Astrocyte (in vitro differentiated cells and primary cell): ENCODE measurements at places on chromosomes 16 and 17. TPM values are rescaled to one million over a fixed set of nuclear protein-coding genes. Genes with fewer than 3 reads are reported as not detected.

GRCh38 chr17:11204991-11205390 lies 36.0 kb upstream of the SHISA6 start:
- H3K4me1 ChIP-seq, result no peaks in the 10 kb centered on the region

- H3K36me3 ChIP-seq, result peaks cover 7% of the 10 kb centered on the region
- no peaks in the 10 kb centered on the region for H3K27me3 ChIP-seq
- no peak for DNase-seq
- no peaks in the 10 kb centered on the region for H3K4me1 ChIP-seq
- H3K4me3 ChIP-seq, result no peak overlapping the region
- H3K27ac ChIP-seq, result no peak overlapping the region
Measured at GRCh38 chr17:39261286-39261685, 35.5 kb upstream of the STAC2 start.

- H3K27me3 ChIP-seq, result no peaks in the 10 kb centered on the region
- H3K27ac ChIP-seq, result no peak overlapping the region
- peaks cover 13% of the 10 kb centered on the region for H3K36me3 ChIP-seq
- DNase-seq, result no peak
- no peak overlapping the region for H3K4me3 ChIP-seq
Measured at GRCh38 chr16:66940236-66940635, 4.9 kb downstream of the CES2 start.

- no peaks in the 10 kb centered on the region for H3K27me3 ChIP-seq
- no peaks in the 10 kb centered on the region for H3K4me1 ChIP-seq
- no peak for DNase-seq
- H3K4me3 ChIP-seq, result no peak overlapping the region
- H3K27ac ChIP-seq, result no peak overlapping the region
Measured at GRCh38 chr17:42203354-42203753, 9.1 kb upstream of the GHDC start.

DNA sequence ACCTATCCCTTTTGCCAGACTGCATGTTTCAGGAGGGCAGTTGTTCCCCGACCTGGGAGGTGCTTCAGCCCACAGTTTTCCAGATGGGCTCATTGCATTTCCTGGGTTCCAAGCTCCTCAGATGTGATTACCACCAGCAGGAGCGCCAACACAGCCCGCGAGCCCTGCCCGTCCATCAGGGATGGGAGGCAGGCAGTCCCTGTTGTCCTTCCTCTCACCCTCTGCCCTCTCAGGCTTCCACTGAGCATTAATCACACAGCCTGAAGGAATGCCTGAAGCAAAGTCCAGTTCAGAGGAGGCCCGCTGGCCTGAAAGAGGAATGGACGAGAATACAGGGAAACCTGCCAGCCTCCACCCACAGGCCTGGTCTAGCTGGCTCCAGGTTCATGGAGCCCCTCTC lies 256.3 kb upstream of the SDK2 start:
- H3K27ac ChIP-seq, result no peak overlapping the region
- no peaks in the 10 kb centered on the region for H3K4me1 ChIP-seq
- peaks cover 6% of the 10 kb centered on the region for H3K27me3 ChIP-seq

- no peak overlapping the region for H3K4me3 ChIP-seq
- no peaks in the 10 kb centered on the region for H3K27me3 ChIP-seq
- peaks cover 34% of the 10 kb centered on the region for H3K36me3 ChIP-seq
- no peaks in the 10 kb centered on the region for H3K4me1 ChIP-seq
Measured at GRCh38 chr17:38915639-38915995, 9.8 kb upstream of the LASP1NB start.

DNA sequence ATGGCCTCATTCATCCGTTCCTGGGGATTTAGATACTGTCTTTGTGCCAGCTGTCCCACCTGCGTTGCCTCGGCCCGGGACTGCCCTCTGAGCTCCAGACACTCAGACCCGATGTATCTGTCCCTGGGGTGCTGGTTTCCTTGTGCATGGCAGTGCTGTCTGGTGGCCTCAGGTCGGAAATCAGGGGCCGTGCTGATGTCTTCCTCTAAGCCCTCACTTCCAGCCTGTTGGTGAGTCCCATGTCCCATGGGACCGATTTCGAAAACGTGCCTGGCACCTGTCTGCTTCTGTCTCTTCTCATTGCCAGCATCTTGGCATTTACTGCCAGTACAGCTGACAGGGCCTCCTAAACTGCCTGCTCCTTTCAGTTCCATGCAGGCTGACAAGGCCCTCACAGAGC lies 22.1 kb downstream of the NT5M start:
- H3K4me1 ChIP-seq, result no peaks in the 10 kb centered on the region
- no peaks in the 10 kb centered on the region for H3K36me3 ChIP-seq
- DNase-seq, result no peak

- no peaks in the 10 kb centered on the region for H3K4me1 ChIP-seq
- H3K4me3 ChIP-seq, result no peak overlapping the region
- no peaks in the 10 kb centered on the region for H3K36me3 ChIP-seq
- no peaks in the 10 kb centered on the region for H3K27me3 ChIP-seq
- no peak for DNase-seq
Measured at GRCh38 chr17:78242024-78242742, 10.8 kb downstream of the TMEM235 start.

GRCh38 chr16:2874912-2875362 lies 8.1 kb upstream of the FLYWCH2 start:
- H3K27me3 ChIP-seq, result no peaks in the 10 kb centered on the region
- H3K4me3 ChIP-seq, result no peak overlapping the region
- no peaks in the 10 kb centered on the region for H3K36me3 ChIP-seq
- DNase-seq, result peak; percentile 32

DNA sequence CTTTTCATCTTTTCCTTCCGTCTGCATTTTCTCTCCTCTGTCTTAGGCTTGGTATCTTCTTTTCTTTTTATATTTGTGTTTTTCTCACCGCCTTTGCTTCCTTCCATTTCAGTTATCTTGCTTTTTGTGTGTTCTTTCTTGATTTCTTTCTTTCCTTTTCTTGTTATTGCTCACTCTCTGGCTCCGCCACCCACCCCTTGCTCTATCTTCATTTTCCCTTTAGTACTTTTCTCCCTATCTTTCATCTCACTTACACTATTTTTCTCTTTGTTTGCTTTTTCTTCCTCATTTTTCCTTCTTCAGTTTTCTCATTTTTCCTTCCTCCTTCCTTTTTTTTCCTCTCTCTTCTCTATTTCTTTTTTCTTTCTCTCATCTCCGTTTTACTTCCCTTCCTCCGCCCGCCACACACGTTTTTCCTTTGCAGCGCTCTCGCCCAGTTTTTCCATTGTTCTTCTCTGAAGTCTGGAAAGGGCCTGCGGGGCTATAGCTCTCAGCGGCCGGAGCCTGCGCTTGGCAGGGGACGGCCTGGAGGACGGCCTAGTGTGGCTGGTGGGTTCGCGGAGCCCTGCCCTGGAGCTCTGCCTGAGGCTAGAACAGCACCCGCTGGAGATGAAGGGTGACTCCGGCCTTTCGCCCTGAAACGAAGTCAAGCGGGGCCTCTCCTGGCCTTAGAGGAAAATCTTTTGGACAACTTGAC lies 5.2 kb upstream of the HOXB13 start:
- no peak overlapping the region for H3K27ac ChIP-seq
- H3K27me3 ChIP-seq, result peaks cover 95% of the 10 kb centered on the region
- DNase-seq, result no peak
- H3K4me3 ChIP-seq, result no peak overlapping the region
- H3K36me3 ChIP-seq, result no peaks in the 10 kb centered on the region

- peaks cover 47% of the 10 kb centered on the region for H3K27me3 ChIP-seq
- H3K4me3 ChIP-seq, result peak within 1 kb of the TSS; percentile 52
- no peak for DNase-seq
- no peaks in the 10 kb centered on the region for H3K36me3 ChIP-seq
- H3K27ac ChIP-seq, result no peak within 1 kb of the TSS
- H3K4me1 ChIP-seq, result peaks cover 2% of the 10 kb centered on the region
Measured at GRCh38 chr17:42050393-42051012, at the start of gene C17orf113. Gene C17orf113 (minus strand): TSS chr17:42050601. CDS start chr17:42043376, 7,225 bp downstream.

GRCh38 chr16:3716831-3717234 lies 491 bp downstream of the TRAP1 start:
- DNase-seq, result no peak
- peak overlapping the region; percentile 57 for H3K27ac ChIP-seq
- no peaks in the 10 kb centered on the region for H3K36me3 ChIP-seq
- no peaks in the 10 kb centered on the region for H3K27me3 ChIP-seq
- H3K4me1 ChIP-seq, result peaks cover 14% of the 10 kb centered on the region
- peak overlapping the region; percentile 74 for H3K4me3 ChIP-seq

DNA sequence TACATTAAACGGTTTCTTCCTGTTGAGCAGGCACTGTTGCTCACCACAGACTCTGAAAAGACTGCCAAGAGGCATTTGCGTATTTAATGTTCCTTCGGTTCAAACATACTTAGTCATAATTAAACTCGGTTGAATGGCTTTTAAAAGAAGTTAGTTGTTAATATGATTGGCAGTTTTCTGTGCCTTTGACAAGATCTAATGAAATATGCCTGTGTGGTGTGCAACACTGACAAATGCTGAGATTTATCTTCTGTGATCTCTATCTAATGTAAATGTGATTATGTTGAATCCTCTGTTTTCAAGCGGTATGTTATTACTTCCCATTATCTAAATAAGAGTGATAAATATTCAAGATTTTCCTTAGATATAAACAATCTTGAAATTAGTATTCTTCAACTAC lies 1046.6 kb downstream of the CDH8 start:
- H3K27me3 ChIP-seq, result no peaks in the 10 kb centered on the region
- no peak for DNase-seq
- H3K4me1 ChIP-seq, result no peaks in the 10 kb centered on the region
- H3K36me3 ChIP-seq, result no peaks in the 10 kb centered on the region
- no peak overlapping the region for H3K27ac ChIP-seq

DNA sequence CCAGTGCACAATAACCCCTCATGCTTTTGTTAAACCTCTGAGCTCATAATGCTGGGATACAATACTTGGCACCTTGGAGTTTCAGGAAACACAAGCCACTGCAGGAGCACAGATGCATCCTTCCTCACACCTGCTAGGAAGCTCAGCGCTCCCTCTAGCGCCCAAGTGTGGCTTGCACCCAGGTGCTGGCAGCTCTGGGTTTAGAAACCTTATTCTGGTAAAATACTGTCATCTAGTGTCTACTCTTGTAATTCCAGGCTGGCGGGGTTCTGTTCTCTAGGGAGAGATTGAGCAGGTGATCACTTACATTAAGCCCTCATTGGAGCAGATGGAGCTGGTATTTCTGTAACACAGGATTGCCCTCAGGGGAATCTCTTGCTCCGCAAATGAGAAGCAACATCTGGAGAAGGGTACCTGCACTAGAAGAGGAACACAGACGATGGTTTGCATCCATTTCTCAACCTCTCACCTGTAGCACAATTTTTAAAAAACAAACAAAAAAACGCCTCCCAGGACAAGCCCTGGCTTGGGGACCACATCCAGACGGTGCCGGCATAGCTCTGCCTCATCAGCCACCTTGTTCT lies 1.5 kb downstream of the CCL1 start:
- H3K4me1 ChIP-seq, result no peaks in the 10 kb centered on the region
- H3K27me3 ChIP-seq, result peaks cover 2% of the 10 kb centered on the region
- no peak overlapping the region for H3K4me3 ChIP-seq

DNA sequence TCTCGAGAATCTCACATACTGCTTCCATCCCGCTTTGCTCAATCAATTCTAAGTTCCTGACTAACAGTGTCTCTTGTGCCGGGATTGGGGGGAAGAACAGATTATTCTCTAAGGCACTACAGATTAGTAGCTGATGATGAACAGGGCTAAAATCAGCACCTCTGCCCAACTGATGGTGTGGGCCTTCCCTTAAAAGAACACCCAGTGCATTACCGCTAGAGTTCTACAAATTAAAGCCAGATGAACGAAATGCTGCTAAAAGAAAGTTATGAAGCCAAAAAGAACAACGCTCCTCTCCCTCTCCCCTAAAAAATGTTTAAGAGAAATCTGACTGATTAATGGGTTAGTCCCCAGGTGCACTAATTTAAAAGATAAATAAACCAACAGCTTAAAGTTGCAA lies 4.4 kb downstream of the CDC27 start:
- H3K4me3 ChIP-seq, result no peak overlapping the region
- H3K36me3 ChIP-seq, result peaks cover 7% of the 10 kb centered on the region
- no peak overlapping the region for H3K27ac ChIP-seq
- H3K27me3 ChIP-seq, result no peaks in the 10 kb centered on the region
- no peaks in the 10 kb centered on the region for H3K4me1 ChIP-seq
- DNase-seq, result no peak

GRCh38 chr16:50627419-50627818 lies 53.7 kb downstream of the SNX20 start:
- H3K4me3 ChIP-seq, result no peak overlapping the region
- no peaks in the 10 kb centered on the region for H3K4me1 ChIP-seq
- H3K27me3 ChIP-seq, result no peaks in the 10 kb centered on the region

DNA sequence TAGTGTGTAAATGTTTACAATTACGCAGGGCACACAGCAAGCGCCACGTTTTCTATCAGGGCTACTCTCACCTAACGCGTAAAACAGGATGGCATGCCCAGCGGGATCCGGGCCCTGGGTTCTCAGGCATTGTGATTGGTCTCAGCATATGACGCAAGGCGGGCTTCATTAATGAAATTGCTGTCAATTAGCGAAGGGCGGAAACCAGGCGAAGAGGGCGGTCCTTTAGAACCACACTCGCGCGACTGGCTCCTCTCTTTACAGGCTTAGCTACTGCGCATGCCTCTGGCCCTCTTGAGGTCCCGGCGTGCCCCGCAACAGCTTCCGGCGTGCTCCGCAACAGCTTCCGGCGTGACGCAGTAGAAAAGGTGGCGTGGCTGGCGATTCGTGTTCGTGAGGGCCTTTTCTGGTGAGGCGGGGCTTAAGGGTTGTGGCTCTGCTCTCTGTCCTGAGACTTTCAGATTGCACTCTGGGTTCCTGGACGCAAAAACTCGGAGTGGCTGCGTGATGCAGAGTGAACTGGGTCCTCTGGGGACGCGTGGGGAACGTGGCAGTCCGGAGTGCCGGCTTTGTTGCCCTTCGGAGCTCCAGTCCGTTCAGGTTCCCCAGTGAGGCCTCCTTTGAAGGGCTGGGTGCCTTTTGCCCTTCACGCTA lies 9.2 kb downstream of the OR2C1 start:
- DNase-seq, result peak; percentile 94
- peak overlapping the region; percentile 81 for H3K4me3 ChIP-seq
- H3K27ac ChIP-seq, result peak overlapping the region; percentile 92
- H3K27me3 ChIP-seq, result peaks cover 5% of the 10 kb centered on the region
- no peaks in the 10 kb centered on the region for H3K36me3 ChIP-seq

- H3K27ac ChIP-seq, result no peak overlapping the region
- DNase-seq, result no peak
- no peaks in the 10 kb centered on the region for H3K27me3 ChIP-seq
- no peaks in the 10 kb centered on the region for H3K36me3 ChIP-seq
- H3K4me3 ChIP-seq, result no peak overlapping the region
Measured at GRCh38 chr16:84875846-84876245, 56.1 kb downstream of the CRISPLD2 start.

GRCh38 chr17:81400154-81400977 lies 5.1 kb downstream of the BAHCC1 start:
- H3K4me1 ChIP-seq, result peaks cover 47% of the 10 kb centered on the region
- DNase-seq, result peak; percentile 53
- H3K27ac ChIP-seq, result peak overlapping the region; percentile 80
- no peaks in the 10 kb centered on the region for H3K27me3 ChIP-seq
- H3K4me3 ChIP-seq, result peak overlapping the region; percentile 61
- H3K36me3 ChIP-seq, result no peaks in the 10 kb centered on the region

The SLC13A2 gene
- not detected in 2 replicates for total RNA-seq

The NFAT5 gene
- total RNA-seq, result 79.1 and 96.2 TPM in 2 replicates

The CRYBA1 gene
- not detected in 2 replicates for total RNA-seq

The CETP gene
- 0.17 TPM in 1 of 2 replicates, not detected in the other for total RNA-seq

The CRYM gene
- total RNA-seq, result 0.34 and 0.50 TPM in 2 replicates

The PPP1R1B gene
- 0.26 and 0.39 TPM in 2 replicates for total RNA-seq

The LLGL2 gene
- total RNA-seq, result 6.9 and 14.8 TPM in 2 replicates

The CACNG5 gene
- not detected in 2 replicates for total RNA-seq

The DHRS7C gene
- not detected in 2 replicates for total RNA-seq

The CDK12 gene
- total RNA-seq, result 55.7 and 56.6 TPM in 2 replicates

The CD300H gene
- not detected in 2 replicates for total RNA-seq

The ADAM11 gene
- 0.43 and 0.65 TPM in 2 replicates for total RNA-seq

The CLDN7 gene
- total RNA-seq, result 4.6 and 10.5 TPM in 2 replicates

The SLC12A3 gene
- 0.07 and 0.18 TPM in 2 replicates for total RNA-seq

The TP53TG3B gene
- not detected in 2 replicates for total RNA-seq

The AURKB gene
- 3.7 and 7.6 TPM in 2 replicates for total RNA-seq

The NUPR1 gene
- 3.8 and 9.5 TPM in 2 replicates for total RNA-seq

The ZP2 gene
- total RNA-seq, result not detected in 2 replicates

The PIGL gene
- total RNA-seq, result 21.9 and 25.5 TPM in 2 replicates
